Daoy (cell line): ENCODE measurements at places on chromosomes 6 and 20.

- peak; percentile 48 for DNase-seq
These were observed 100.5 kb upstream of the SUPT3H start for GRCh38 chr6:45478240-45478639.

DNA sequence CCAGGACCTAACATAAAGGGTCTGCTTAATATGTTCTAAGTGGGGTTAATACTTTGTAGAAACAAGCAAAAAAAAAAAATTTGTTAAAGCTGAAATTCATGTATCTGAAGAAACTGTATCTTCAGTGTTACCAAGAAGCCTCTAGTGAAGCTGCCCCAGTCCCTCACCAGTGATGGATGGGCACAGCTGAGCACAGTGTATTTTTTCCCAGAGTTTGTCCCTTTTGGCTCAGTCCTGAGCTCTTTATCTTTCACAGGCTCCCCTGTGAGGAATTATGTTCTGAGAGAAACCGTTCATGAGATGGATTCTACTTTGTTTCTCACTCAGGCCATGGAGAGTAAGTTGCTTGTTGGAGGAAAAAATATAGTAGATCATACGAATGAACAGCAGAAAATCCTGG, 38.4 kb downstream of the KIF3B start:
- DNase-seq, result no peak

- no peak for DNase-seq
These were observed 109.7 kb downstream of the FIG4 start for GRCh38 chr6:109800771-109801170.

GRCh38 chr6:13295576-13295975, 32.8 kb downstream of the TBC1D7 start:
- DNase-seq, result no peak

- no peak for DNase-seq
These were observed 50.1 kb downstream of the PHF3 start for GRCh38 chr6:63685446-63686379.

DNA sequence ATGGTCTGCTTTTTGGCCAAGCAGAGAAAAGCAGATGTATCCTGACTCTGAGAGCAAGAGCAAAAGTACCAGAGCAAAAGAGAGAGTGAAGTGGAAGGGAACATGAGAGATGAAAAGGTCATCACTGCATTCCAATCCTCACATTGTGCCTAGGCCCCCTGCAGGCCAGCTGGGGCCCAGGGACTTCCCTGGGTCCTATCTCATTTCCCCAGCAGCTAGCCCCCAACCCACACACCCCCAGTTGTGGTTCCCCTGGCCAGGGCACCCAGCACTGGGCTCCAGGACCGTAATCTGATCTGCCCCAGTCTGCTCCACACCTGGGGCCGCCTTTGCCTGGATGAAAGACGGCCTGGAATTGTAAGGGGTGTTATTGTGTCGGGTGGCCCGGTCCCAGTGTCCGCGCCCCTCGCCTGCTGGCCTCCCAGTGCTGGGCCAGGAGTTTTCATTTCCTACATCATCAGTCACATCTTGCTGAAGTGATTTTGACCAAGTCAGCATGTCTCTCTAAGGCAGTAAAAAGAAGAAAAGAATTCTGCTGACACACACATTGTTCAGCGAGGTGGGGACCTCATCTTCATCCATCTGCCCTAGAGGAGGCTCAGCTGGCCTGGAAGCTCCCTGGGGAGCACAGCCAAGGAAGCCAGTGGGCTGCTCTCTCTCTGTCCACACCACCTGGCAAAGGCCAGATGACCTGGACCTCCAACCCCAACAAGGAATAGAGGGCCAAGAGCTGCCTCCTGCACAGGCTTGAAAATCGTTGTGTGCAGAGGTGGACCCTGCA, 4.0 kb upstream of the BMP7 start:
- no peak for DNase-seq

GRCh38 chr6:90346729-90347128, 50.1 kb upstream of the BACH2 start:
- DNase-seq, result no peak

DNA sequence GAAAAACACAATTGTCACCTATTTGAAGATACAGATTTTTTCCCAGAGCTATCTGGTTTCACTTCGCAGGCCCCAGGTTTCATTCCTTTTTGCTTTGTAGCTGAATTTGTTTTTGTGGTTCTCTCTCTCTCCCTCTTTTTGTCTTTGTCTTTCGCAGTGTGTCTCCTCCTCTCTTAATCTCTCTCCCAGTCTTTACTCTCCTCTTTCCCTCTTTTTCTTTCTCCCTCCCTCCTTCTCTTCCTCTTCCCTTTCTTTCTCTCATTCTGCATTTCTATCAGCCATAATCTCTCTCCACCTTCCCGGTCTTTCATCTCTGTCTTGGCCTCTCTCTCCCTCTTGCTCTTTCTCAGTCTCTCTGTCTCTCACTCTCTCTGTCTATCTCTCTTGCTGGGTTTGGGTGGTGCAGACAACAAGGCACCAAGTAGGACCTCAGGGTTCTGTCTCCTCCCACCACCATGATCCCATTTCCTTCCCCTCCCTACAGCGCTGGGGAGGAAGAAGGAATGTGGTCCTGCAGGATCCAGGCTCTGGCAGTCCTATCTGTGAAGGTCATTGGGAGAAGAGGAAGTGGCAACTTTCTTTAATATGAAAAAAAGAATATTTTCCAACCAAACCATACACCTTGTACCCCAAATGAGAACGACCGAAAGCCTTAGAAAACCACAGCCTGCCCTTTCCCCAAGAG, 63.2 kb downstream of the BANF2 start:
- no peak for DNase-seq

GRCh38 chr6:113650610-113650979, 206.6 kb upstream of the MARCKS start:
- no peak for DNase-seq
